HCEC 1CT (cell line): ENCODE measurements at places on chromosomes 6 and 20.

GRCh38 chr6:157223021-157223430 is 100.3 kb downstream of the TMEM242 start:
- DNase-seq, result no peak

DNA sequence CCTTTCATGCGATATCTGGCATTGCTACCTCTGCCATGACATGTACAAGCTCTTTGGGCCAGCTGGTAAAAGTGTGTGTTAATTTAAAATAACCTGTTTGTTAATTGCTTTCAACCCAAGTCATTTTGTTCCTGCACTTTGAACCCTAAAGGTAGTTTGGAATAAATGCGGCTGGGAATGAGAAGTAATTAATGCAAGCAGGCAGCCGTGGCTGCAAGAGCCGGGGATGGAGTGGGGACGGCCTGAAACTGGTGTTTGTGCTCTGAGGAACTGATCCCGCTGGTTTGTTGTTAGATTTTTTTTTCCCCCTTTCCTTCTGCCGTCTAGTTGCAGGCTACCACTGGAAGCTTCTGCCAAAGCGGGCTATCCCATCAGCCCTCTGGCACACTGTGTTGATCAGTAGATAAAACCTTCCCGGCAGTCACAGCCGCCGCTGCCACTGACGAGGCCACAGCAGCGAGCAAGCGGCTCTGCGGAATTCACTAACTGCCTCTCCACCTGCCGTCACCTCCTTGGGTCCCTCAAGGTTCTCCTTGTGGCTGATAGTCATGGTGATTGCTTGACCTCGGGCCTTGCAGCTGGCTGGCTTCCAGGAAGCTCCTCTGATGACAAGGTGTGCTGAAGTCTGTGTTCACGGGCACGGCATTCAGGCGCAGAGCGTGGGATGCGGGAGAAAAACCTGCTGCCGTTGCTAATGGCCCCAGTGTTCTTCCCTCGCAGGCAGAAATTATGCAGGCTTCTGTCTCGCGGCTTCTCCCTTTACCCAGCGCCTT is 315.9 kb downstream of the TFAP2A start:
- DNase-seq, result no peak

GRCh38 chr20:19212821-19213502 is 520 bp downstream of the SLC24A3 start:
- DNase-seq, result peak; percentile 59

- no peak for DNase-seq
Measured at GRCh38 chr6:157227202-157228166, 95.8 kb downstream of the TMEM242 start.

DNA sequence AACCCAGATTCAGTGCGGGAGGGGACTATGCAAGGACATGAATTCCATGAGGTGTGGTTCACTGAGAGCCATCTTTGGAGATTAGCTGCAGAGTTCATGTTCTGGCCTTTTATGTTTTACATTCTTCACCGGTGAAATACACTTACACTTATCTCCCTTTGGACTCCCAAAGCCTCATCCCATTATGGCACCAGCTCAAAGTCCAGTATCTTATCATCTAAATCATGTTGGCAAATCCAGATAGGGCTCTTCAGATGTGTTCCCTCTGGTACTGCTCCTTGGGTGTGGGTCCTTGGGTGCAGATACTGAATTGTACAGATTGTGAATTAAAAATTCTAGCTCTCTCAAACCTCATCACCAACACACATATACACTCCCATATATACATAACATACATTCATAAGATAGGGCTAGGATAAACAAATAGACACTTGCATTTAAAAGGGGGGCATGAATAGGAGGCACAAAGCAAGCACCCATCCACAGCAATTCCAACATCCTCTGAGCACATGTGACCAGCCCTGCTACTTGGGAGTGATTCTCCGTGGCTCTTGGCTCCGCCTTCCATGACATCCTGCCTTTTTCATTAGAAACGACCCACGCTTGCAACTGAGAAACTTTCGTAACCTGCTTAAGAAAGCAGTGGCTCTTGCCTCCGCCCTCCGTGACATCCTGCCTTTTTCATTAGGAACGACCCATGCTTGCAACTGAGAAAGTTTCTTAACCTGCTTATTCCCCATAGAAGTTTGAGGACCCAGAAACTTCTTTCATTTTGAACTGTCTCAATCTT is 53.6 kb upstream of the LRRC1 start:
- DNase-seq, result no peak
